CD4-positive, alpha-beta T cell treated with Interleukin-21 for 1 hour (primary cell): ENCODE measurements at places on chromosomes 16 and 17.

DNA sequence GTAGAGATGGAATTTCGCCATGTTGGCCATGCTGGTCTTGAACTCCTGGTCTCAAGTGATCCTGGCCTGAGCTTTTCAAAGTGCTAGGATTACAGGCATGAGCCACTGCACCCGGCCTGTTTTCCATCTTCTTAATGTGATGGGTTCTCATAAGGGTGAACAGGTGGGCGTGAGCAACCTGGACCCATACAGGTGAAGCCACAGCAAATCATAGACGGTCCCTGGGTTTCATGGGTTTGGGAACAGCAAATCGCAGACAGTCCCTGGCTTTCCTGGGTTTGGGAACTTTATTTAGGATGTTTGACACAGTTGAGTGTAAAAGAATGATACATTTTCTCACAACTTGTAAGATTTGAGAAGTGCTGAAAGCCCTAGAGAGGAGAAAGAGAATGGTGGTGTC, 12.9 kb upstream of the MEIOB start:
- DNase-seq: no peak

DNA sequence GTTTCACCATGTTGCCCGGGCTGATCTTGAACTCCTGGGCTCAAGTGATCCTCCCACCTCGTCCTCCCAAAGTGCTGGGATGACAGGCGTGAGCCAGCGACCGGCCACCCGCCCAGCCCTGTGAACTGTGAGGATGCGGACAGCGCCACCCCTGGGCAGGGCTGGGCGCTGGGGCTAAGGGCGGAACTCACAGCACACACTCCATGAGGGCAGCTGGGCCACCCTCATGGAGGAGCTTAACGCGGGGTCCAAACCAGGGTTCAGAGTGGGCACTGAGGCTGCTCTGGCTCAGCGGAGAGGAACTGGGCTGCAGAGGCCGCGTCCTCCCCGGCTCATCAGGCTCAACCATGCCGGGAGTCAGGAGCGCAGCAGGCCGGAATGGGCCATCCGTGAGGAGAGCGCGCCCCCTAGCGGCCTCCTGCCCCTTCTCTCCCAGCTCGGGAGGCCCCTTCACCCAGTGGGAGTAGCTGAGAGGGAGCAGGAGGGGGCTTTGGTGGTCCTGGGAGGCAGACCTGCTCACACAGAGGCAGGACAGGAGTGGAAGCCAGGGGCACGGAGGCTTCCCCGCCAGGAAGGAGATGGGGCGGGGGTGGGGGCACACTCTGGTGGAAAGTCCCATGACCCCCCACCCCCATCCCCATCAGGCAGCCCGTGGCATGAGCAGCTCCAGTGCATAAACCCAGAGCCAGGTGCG, 13.8 kb downstream of the CORO7 start:
- peak; percentile 63 for DNase-seq

GRCh38 chr17:67365738-67366192, 612 bp downstream of the PSMD12 start:
- peak; percentile 52 for DNase-seq

DNA sequence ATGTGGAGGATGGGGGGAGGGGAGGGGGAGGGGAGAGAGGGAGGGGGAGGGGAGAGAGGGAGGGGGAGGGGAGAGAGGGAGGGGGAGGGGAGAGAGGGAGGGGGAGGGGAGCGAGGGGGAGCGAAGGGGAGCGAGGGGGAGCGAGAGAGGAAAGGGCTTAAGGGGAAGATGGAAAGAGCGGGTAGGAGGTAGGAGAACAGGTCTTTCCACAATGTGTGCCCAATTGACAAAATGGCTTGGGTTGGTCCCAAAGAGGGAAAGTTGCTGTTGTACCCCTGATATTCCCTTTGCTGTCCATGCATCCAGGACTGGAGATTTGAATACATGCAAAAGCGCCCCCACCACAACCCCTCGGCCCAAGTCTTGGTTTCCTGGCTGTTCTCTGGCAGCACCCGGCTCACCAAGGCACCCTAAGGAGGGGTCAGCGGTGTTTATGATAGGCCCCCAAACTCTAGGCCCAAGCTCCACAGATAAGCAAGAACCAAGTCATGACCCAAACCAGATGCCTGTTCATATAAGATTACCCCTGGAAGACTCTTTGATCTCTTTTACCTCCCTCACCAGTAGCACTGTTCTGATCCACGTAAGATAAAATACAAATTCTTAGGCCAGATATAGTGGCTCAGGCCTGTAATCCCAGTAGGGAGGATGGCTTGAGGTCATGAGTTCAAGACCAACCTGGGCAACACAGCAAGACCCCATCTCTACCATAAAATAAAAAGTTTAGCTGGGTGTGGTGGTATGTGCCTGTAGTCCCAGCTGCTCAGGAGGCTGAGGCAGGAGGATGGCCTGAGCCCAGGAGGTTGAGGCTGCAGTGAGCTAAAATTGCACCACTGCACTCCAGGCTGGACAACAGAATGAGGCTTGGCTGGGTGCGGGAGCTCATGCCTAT, 119.6 kb downstream of the ZFHX3 start:
- DNase-seq: no peak

DNA sequence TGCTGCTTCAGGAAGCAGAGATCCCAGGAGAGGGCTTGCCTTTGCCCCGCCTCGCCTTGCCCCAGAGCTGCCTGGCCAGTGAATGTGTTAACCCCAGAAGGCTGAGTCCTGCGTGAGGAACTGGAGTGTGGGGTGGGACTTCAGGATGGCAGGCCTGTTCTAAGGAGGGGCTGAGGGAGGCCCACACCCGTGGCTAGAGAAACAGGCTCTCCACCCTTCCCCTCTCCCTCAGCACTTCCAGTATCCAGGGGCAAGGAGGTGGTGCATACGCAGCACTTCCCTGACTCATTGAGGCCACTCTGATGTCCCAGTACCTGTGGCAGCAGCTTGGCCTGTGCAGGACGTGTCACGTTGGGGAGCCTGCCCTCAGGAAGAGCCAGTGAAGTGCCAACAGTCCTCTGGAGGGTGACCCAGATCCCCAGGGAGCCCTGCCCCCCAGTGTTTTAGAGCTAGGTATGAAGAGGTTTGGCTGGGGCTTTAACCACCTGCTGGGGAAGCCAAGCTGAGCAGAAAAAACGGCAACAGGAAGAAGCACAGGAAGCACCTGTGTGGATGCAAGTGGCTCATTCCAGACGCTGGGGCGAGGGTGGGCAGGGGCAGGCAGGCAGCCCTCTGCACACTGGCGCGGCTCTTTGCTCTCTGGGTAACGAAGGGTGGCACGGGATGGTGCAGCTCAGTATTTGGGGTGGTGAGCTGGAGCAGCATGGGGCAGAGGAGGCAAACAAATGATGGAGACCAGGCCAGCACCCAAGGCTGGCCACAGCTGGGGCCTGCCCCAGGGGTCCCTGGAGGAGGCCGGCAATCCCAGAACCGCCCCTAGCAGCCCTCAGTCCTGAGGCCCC, 14.7 kb upstream of the CTCF start:
- DNase-seq: peak; percentile 59

DNA sequence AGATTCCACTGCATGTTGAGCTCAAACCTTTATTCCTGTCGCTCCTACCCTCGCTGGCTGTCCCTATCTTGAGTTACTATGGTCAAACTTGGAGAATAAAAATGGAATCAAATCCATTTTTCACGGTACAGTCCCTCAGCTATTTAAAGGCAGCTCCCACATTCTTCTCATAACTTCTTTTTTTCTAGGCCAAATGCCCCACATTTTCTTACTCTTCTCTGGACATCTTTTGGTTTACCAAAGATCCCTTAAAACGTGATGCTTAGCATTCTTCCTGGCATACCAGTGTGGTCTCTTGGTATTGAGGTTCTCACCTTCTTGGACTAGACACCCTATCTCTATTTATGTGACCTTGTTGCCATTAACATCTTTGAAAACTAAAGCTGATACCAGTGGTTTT, 48.3 kb upstream of the MAF start:
- DNase-seq: no peak

- no peak for DNase-seq
Observed at GRCh38 chr17:39752241-39752881, 14.6 kb downstream of the GRB7 start.
